Activated CD8-positive, alpha-beta memory T cell treated with anti-CD3 and anti-CD28 coated beads for 4 hours (primary cell): ENCODE measurements at places on chromosomes 1 and 21.

GRCh38 chr1:58249388-58249736 lies 297.2 kb downstream of the OMA1 start:
- DNase-seq: no peak

GRCh38 chr1:173354937-173355280 lies 122.2 kb upstream of the PRDX6 start:
- DNase-seq: no peak

DNA sequence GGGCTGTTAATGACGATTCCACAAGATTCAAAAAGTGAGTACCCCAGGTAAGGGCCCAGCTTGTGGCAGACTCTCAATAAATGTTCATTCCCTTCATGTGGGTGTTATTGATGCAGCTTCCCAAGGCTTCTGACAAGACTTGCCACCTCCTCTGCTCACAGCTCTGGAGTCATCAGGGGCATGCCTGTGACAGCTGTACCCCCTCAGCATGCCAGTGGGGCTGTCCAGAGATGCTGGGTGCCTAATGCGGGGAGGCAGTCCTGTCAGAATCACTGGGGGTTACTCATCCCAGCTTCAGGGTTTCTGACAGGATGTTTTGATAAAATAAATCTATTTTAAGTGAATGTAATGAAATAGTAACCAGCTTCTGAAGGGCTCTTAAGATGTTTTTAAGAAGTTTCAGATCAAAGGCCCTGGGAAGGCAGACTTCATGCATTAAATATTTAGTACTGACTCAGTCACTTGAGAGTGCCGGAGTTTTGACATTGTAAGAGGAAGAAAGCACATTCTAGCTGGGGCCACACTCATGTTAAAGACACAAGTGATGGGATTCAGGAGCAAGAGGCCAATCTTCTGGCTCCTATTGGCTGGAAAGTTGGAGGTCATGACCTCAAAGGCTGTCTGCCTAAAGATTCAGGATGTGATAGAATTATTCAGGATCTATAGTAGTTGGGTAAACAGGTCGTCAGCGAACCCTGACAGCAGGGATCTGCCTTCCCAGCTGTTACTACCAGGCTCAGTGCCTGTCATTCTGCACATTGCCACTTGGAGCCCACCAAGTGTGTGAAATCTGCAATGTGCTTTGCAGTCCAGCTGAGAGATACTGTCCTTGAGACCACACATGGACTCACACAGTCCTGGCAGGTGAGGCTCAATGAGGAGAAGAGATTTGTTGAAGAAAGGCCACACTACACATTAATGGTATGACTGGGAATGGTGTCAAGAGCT lies 239.6 kb upstream of the BEND5 start:
- DNase-seq: no peak

- DNase-seq: no peak
These were observed 3.1 kb upstream of the SH3BP5L start for GRCh38 chr1:248828845-248829244.

- no peak for DNase-seq
These were observed 28.5 kb upstream of the SIPA1L2 start for GRCh38 chr1:232658386-232658785.

DNA sequence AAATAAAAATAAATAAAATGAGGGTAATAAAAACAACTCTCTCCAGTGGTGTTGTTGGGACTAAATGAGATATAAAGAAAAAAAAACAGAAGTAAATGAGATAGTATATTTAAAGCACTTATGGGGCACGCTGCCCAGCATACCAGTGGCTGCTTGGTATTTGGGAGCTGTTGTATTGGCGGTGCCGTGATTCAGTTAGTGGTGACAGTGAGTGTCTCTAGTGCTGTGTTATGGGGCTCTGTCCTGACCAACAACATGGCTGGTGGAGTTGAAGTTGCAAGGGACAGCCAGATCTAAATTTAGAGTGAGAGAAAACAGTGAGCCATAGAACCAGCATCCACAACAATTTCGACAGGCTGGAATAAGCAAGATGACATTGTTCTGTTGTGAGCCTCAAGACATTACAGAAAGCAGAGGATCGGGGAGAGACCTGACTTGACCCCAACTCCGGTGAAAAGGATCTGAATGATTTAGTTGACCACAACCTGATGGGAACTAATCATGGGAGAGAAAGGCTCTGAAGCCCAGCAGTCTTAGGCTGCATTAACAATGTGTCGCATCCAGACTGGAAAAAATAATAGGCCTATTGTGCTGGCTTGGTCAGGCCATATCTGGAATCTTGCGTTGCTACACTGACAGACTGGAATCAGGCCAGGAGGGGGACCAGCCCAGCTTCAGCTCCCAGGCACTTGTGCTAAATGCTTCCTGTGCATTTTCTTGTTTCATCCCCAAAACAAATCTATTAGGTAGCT lies 2.4 kb upstream of the MFSD2A start:
- no peak for DNase-seq

- no peak for DNase-seq
These were observed 235.2 kb upstream of the IRF2BP2 start for GRCh38 chr1:234845097-234845660.

DNA sequence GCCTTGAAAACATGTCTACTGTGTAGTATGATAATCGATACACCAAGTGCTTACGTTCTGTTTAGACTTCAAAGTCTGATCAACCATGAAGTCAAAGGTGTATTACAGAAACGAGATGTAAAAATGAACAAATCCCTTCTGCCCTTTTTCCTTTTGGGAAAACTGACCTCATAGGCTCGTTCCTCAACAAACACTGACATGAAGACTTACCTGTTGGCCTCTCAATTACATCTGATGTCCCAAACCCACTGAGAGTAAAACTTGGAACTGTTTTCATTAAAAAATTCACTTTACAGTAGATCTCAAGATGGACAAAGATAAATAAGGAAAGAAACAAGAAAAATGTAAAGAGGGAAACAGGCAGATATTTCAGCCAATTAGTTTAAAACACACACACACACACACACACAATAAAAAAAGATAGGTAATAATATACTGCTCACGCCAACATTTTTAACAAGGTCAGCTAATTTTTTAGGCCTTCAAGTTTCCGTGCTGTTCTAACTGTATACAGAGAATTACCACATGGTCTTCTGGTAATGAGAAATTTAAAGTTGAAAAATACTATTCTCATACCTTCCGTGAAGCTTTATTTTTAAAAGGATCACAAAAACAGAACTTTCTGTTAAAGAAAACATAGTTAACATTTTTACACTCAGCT lies 2.1 kb downstream of the HMGN1 start:
- DNase-seq: no peak
